DMS53 (cell line): ENCODE measurements at places on chromosomes 12 and 14.

GRCh38 chr12:107179871-107180270 lies 86.5 kb upstream of the CRY1 start:
- no peak for DNase-seq

GRCh38 chr12:31594681-31595080 lies 3.7 kb upstream of the DENND5B start:
- no peak for DNase-seq

GRCh38 chr14:55665067-55665675 lies 85.2 kb downstream of the KTN1 start:
- DNase-seq, result no peak

GRCh38 chr12:3416670-3417069 lies 74.3 kb upstream of the PRMT8 start:
- no peak for DNase-seq

- no peak for DNase-seq
Observed at GRCh38 chr12:55842681-55843429, at the start of gene MMP19. Gene MMP19 (minus strand): TSS chr12:55842936. CDS start chr12:55842830, 106 bp downstream.

GRCh38 chr12:10753059-10753458 lies 29.9 kb upstream of the YBX3 start:
- DNase-seq, result no peak

DNA sequence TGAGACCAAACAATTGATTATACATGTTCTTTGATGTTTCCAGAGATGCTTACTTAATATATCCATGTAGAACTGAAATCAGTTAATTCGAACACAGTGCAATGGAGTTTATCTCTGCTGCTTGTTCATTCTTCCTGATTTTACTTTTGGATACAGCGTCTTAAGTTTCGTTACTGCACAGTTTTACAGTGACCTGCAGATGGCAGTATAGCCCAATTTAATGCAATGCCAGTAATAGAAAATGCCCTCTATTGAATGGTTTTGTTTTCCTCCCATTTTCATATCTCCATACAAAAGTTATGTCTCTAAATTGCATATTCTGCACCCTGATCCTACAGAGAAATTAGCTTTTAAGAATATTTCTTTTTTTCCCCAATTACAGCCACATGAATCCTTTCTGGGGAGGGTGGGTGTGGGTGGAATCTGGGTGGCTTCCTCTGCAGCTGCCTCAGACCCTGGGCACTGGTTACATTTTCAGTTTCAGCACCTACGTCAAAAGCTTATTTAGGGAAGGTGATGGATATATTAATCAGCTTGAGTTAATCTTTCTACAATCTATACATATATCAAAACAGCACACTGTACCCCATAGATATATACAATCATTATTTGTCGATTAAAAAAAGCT lies 101.1 kb upstream of the DCD start:
- peak; percentile 72 for DNase-seq

GRCh38 chr12:108616941-108617858 lies 16.5 kb downstream of the SELPLG start:
- no peak for DNase-seq

- DNase-seq, result peak; percentile 39
Observed at GRCh38 chr14:104753528-104754212, 723 bp downstream of the SIVA1 start.

- DNase-seq, result peak; percentile 86
Observed at GRCh38 chr12:78229591-78230101, 399.0 kb downstream of the NAV3 start.

- no peak for DNase-seq
Observed at GRCh38 chr14:54627219-54627539, 60.3 kb downstream of the SAMD4A start.

DNA sequence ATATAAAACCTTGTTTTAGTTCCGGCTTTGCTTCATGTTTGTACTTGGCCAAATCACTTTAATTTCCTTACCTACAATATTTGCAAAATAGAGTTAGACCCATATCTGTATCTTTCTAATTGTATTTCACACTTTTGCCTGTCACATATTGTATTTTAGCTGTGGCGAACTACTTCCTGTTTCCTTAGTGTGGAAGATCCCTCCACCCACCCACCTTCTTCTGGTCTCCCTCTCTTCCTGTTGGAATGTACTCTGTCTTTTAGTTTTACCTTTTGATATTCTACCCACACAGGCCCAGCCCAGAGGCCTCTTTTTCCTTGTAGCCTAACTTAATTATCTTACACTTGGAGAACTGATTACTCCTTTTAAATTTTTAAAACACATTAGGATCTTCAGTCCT lies 78.2 kb downstream of the SCN8A start:
- no peak for DNase-seq

DNA sequence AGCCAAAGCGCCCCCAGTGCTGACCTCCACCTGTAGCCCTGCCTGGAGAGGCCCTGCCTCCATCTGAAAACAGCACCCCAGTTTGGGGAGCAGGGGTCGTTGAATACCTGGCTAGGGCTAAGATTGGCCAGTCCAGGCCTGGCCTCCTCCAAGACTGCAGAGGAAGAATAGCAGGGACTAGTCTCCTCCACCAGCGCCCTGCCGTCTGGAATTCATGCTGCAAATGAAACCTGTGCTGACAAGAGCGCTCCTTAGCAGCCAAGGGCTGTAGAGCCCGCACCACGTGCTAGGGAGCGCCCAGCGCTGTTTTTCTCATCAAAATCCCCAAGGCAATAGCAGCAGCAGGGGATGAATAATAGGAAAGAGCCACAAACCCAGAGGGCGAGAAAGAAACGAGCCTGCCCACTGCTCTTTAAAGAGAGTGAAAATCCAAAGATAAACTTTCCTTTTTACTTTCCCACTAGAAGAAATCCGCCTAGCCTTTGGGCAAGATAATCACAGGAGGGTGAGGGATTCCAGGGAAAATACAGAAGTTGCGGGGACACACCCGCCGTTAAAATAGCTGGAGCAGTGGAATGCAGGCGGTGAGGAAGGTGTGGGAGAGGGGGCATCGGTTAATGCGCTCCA lies 3.3 kb downstream of the COL2A1 start:
- DNase-seq, result peak; percentile 96

GRCh38 chr12:107978201-107978600 lies 150.9 kb upstream of the WSCD2 start:
- DNase-seq, result no peak

DNA sequence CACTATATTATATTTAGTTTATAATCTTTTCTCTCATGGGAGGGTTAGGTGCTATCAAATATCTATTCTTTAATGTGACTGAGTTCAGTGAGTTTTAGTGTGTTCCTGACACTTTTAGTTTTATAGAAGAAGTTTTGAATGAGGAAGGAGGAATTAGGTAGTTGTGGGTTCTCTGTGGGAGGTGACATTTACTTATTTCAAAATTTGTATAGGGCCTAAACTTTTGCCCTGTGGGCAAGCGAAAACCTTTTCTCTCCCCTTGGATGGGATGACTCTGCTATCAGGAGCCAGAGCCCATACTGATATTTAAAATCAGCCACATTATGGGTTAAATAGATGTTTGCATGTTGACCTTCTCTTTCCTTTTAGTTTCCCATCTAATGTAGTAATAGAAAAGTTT lies 43.6 kb downstream of the SPATS2 start:
- DNase-seq, result no peak

GRCh38 chr12:81284137-81284536 lies 206.3 kb downstream of the ACSS3 start:
- DNase-seq, result peak; percentile 22

DNA sequence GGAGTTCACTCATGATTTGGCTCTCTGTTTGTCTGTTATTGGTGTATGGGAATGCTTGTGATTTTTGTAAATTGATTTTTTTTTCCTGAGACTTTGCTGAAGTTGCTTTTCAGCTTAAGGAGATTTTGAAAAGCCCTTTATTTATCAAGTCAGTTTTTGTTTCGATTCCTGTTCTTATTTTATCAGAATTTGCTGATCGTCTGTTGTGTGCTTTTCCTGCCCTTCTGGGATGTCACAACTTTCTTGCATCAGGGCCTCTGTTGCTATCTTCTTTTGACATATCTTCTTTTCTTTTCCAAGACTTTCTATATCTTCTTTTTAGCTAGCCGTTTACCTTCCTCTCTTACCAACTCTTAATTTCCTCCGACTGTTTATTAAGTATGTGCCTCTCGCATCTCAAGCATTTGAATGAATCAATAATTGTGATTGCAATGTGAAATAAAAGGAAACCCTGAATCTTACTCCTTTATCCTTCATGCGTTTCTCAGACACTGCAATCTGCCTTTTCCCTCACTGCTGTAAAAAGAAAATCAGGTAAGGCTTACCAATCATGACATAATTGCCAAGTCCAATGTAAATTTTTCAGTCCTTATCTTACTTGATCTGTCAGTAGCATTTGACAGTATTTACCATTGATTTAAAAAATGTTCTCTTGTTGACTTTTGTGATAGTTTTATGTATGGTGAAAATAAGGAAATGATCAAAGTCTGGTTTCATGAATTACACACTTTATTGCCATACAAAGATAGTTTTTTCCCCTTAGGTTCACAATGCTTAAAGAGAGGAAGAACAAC lies 53.0 kb downstream of the ETNK1 start:
- no peak for DNase-seq
